ENCODE measurements at places on chromosomes 16 and 17.

DNA sequence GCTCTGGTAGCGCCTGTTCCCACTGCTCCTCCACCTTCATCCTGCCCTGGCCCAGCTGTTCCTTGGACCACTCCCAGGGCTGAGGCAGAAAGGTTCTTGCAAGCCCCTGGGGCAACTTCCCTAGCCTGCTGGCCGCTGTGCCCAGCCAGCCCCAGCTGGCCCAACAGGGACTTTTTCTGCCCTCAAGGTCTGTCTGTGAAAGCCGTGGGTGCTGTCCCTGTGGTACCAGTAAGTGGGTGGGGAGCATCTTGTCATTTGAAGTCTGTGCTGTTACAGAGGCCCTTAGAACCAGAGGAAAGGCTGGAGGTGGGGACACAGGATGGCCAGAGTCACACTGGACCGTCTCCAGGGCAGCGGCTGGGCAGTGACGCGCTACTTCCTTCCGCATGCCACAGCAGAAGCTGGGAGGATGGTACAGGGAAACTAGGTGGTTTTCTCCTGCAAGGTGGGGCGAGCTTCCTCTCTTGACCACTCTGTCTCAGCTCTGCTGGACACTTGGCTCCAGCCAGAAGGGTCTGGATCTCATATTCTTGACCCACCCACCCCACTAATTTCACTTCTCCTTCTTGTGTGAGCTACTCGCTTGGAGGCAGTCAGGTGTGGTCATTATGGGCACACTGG is 87.8 kb downstream of the PLCG2 start:
- DNase-seq = peak; percentile 48

DNA sequence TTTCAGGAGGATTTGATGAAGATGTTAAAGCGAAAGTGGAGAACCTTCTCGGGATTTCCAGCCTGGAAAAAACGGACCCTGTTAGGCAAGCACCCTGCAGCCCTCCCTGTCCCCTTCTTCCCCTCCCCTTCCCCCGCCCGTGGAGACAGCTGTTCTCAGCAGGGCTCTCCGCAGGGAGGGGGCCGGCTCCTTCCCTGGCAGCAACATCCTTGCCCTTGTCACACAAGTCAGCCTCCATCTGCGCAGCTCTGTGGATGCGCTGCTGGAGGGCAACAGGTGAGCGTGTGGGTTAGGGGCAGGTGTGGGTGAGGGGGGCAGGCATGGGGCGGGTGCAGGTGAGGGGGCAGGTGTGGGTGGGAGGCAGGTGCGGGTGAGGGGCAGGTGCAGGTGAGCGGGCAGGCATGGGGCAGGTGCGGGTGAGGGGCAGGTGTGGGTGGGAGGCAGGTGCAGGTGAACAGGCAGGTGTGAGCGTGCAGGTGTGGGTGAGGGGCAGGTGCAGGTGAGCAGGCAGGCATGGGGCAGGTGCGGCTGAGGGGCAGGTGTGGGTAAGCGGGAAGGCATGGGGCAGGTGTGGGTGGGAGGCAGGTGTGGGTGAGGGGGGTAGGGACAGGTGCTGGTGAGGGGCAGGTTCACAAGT is 9.4 kb downstream of the CYBC1 start:
- DNase-seq = peak; percentile 61

- no peak for DNase-seq
Measured at GRCh38 chr17:80822700-80823410, 168.8 kb upstream of the CHMP6 start.

- peak; percentile 53 for DNase-seq
Measured at GRCh38 chr17:38703742-38704605, 1.1 kb upstream of the MLLT6 start.

DNA sequence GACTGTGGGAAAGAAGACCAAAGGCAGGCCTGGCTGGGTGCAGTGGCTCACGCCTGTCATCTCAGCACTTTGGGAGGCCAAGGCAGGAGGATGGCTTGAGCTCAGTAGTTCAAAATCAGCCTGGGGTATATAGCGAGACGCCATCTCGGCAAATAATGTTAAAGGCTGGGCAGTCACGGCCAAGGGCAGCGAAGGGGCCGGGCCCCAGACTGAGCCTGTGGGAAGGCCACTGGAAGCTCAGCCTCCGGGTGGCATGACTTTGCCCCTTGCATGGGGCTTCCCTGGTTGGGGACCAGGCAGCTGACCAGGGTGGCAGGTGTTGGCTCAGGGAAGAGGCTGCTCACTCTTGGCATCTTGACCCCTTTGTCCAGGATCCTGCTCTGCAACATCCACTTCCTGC is 14.0 kb upstream of the CD300LD start:
- DNase-seq = no peak

- no peak for DNase-seq
Measured at GRCh38 chr16:67202426-67202825, 3.5 kb downstream of the ELMO3 start.

GRCh38 chr17:32601866-32602265 is 115.1 kb downstream of the CDK5R1 start:
- DNase-seq = no peak

GRCh38 chr16:1341495-1342420 is 8.3 kb downstream of the BAIAP3 start:
- DNase-seq = no peak

- DNase-seq = no peak
Measured at GRCh38 chr16:4293822-4294457, 21.1 kb upstream of the TFAP4 start.

- no peak for DNase-seq
Measured at GRCh38 chr17:82927661-82928601, 88.1 kb upstream of the ZNF750 start.

DNA sequence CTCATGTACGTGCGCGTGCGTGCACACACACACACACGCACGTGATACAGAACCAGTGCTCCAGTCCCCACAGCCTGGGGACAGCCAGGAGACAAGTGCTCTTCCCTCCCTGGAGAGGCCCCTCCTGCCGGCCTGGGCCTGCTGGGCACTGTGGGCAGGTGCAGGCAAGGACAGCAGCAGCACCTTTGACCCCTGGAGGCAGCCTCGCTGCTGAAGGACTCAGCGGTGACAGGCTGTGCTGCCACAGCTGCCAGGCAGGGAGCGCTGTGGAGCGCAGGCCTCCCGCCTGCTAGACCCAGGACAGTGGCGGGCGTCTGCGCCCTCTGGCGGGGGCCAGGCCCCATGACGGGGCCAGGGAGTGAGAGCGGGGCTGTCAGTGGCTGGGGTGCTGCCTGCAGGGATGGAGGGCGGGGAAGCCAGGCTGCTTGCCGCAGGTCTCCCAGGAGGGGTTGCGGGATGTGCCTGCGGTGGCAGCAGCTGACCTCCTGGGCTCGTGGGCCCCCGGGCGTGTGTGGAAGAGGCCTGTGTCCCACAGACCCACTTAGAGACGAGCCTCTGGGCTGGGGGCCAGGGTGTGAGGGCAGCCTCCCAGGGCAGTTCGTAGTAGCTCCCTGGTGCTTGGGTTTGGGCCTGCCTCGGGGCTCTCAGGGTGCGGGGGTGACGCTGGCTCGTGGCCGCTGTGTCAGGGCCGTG is 63.5 kb upstream of the PVALEF start:
- DNase-seq = peak; percentile 85

- no peak for DNase-seq
Measured at GRCh38 chr17:38550661-38551060, 55.1 kb downstream of the SRCIN1 start.

GRCh38 chr17:5630434-5630833 is 46.1 kb upstream of the NLRP1 start:
- no peak for DNase-seq

DNA sequence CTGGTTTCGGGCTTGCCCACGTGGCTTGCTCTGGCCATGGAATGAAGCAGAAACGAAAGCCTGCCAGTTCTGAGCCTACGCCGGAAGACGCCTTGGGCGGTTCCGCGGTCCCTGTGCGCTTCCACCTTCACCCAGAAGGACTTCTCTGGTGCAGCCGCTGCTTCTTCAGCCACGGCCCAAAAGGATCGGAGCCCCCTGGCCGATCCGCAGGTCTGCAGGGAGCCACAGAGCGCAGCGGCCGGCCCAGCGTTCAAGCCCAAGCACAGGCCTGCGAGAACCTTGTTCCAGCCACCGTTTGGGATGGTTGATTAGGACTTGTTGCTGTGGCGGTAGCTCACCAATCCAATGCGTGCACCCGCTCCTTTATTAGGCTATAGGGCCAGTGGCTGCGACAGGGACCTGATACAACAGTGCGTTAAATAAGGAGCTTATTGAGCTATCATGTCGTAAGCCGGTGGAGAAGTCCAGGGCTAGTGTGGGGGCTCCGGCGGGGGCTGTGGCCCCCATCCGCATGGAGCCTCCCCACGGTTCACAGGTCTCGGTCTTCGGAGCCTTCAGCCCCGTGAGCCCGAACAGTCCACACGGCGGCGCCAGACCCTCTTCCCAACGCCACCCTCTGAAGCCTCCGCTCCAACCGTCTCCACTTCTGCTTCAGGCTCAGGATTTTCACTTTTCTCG is 10.2 kb upstream of the MPP2 start:
- DNase-seq = peak; percentile 35

DNA sequence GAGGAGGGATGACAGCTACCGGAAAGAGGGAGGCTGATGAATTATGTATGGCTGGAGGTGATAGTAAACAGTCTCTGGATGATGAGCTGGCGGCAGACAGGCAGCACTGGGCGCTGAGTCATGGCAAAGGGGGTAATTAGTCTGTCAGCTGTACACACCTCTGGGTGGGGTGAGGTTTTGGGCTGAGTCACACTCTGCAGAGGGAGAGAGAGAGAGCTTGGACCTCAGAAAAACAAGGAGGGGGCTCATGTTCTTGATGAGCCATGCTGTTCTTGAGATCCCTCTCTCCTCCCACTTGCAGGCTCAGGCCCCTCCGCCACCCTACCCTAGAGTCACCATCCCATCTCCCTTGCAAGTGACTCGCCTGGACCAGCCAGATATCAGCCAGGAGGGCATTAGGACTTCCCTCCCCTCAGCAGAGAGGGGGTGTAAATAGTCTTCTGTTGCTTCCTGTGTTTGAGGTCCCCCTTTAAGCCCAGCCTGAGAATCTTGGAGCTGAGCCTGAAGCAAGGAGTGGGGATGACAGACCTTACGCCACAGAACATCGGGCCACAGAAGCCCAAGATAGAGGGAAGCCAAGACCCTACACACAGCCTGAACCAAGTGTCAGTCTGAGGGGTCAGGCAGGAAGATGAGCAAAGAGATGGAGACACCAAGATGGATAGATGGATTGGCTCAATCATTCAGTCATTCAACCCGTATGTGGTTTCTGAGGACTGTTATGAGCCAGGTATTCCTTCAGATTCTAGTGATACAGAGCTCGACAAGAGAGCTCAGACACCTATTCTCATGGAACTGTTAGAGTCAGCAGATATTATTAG is 383.2 kb upstream of the CCL2 start:
- DNase-seq = peak; percentile 13

GRCh38 chr17:7886227-7887037 is 2.2 kb upstream of the CHD3 start:
- no peak for DNase-seq

DNA sequence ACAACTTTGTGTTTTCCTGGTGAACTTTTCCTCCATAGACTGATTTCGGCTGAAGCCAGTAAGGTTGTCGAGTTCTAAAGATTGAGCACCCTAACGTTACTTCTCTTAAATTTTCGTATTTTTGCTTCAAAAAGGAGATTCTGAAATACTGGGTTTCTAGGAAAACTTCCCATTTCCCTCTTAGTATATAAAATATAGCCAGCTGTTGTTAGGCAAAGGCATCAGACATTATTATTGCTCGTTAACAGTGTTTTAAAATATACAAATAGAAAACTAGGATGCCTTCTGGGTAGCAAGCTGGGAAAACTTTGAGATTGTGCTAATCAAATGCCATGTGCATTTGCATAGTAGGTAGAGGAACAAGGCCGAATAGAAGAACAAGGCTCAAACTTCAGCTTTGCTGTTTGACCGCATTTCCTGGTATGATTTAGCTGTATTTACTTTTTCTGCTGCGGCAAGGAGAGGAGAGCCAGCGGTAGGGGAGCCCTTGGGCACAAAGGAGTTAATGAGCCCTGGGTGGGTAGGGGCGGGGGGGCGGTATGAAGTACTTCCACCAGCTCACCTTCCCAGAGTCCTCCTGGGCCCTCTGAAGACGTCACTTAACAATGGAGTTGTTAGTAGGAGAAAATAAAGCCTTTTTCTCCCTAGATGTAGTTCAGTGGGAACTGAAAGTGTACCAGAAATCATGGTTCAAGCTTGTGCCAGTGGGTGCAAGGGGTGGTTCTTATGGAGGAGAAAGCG is 151.9 kb downstream of the MSI2 start:
- peak; percentile 8 for DNase-seq

- no peak for DNase-seq
Measured at GRCh38 chr16:48003206-48003907, 152.4 kb downstream of the ABCC12 start.

GRCh38 chr16:85892760-85893159 is 6.2 kb upstream of the IRF8 start:
- DNase-seq = no peak

DNA sequence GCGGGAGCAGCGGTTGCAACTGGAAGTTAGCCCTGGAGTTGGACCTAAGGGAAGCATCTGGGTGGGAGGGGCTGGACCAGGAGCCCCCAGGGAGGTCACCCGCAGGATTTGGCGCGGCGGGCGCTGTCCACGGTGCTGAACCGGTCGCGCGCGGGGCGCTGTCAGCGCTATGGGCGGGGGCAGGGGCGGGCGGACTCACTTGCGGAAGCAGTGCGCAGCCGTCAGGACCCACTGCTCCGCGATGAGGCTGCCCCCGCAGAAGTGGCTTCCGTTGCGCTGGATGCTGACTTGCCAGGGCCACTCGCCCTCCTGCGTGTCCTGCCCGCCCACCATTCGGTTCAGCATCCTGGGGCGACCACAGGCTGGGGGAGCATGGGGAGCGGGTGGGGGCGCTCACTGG is 4.5 kb downstream of the PRSS27 start:
- DNase-seq = peak; percentile 63

GRCh38 chr17:49455272-49455861 is 39.7 kb upstream of the NGFR start:
- DNase-seq = no peak

GRCh38 chr17:29616300-29617048 is 6.2 kb downstream of the CORO6 start:
- peak; percentile 16 for DNase-seq

- DNase-seq = no peak
Measured at GRCh38 chr16:79480056-79480455, 120.5 kb downstream of the MAF start.

DNA sequence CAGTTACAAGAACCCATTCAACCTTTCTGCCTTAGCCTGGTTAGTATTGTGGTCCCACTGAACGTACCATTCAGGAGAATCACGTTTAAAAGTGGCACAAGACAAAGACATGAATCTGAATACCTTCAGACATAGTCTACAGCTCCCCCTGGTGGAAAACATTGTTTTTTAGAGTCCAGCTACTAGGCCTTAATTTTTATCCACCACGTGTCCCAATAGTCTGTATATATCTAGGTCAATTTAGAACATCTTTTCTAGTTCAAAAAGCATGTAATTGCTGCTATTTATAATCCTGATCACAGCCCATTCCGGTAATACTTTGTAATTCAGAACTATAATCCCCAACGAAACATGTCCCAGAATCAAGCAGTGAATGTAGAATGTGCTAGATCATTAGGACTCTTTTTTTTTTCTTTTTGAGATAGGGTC is 13.7 kb upstream of the GUCY2D start:
- DNase-seq = peak; percentile 75

- DNase-seq = no peak
Measured at GRCh38 chr16:50395763-50396710, 27.2 kb upstream of the BRD7 start.

- no peak for DNase-seq
Measured at GRCh38 chr16:63623551-63624039, 1498.3 kb downstream of the CDH11 start.

GRCh38 chr17:40803617-40804082 is 3.9 kb upstream of the KRT28 start:
- DNase-seq = peak; percentile 51
